Hematopoietic multipotent progenitor cell treated with erythropoietin and hydrocortisone succinate and interleukin-3 and kit ligand, for 17 days (in vitro differentiated cells): ENCODE measurements at places on chromosomes 3 and 15.

DNA sequence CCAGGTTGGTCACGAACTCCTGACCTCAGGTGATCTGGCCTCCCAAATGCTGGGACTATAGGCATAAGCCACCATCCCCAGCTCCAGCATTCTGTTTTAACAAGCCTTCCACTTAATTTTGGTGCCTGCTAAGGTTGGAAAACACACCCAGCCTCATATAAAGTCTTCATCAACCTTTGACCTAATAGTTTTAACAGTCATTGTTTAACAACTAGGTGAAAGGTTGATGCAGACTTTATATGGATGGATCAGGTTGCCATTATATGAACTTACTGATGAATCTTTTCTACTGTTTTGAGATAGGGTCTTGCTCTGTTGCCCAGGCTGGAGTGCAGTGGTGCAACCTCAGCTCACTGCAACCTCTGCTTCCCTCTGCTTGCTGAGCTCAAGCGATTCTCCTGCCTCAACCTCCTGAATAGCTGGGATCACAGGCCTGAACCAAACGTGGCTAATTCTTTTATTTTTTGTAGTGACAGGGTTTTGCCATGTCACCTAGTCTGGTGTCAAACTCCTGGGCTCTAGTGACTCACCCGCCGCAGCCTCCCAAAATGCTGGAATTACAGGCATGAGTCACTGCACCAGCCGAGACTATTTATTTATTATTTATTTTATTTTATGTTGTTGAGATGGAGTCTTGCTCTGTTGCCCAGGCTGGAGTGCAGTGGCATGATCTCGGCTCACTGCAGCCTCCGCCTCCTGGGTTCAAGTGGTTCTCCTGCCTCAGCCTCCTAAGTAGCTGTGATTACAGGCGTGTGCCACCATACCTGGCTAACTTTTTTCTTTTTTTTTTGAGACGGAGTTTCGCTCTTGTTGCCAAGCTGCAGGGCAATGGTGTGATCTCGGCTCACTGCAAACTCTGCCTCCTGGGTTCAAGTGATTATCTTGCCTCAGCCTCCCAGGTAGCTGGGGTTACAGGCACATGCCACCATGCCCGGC lies 3.1 kb upstream of the RPAP1 start:
- DNase-seq: no peak

DNA sequence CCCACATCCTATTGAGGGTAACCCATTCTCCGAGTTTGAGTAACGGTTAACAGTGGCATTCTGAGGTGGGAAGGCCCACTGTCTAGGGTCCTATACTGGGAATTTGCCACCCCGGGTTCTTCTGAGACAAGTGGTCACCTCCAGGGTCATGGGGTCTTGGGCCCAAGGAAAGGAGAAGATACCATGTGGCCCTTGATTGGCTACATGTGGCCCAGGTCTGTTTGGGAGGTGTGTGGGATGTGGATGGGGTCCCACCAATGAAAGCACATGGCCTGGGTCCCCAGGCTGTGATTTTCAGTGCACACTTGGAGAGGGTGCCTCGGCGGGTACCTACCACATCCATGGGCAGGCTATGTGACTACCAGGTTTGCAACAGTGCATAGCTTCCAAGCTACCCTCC lies 214.4 kb downstream of the UBE3A start:
- DNase-seq: no peak

DNA sequence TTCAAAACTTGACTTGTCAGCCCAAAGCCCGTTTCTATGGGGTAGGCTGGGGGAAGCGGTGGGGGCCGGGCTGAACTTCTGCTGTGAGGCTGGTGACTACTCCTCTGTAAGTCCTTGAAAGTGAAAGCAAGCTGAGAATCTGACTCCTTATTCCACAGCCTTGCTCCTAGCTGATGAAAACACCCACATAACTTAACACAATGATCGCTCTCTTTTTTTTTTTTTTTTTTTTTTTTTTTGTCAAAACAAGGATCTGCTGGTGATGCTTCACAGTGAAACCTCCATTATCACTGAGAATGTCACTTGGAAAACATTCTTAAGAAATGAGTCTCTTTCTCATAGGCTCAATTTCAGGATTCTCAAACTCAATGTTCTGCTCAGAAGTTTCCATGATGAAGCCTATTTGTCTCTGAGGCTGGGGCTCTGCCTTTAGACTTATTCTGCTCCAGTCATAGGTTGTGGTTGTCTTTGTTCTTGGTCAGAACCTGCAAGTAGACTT lies 31.4 kb upstream of the TKT start:
- DNase-seq: no peak

GRCh38 chr3:177110895-177111294 lies 86.4 kb downstream of the TBL1XR1 start:
- no peak for DNase-seq

DNA sequence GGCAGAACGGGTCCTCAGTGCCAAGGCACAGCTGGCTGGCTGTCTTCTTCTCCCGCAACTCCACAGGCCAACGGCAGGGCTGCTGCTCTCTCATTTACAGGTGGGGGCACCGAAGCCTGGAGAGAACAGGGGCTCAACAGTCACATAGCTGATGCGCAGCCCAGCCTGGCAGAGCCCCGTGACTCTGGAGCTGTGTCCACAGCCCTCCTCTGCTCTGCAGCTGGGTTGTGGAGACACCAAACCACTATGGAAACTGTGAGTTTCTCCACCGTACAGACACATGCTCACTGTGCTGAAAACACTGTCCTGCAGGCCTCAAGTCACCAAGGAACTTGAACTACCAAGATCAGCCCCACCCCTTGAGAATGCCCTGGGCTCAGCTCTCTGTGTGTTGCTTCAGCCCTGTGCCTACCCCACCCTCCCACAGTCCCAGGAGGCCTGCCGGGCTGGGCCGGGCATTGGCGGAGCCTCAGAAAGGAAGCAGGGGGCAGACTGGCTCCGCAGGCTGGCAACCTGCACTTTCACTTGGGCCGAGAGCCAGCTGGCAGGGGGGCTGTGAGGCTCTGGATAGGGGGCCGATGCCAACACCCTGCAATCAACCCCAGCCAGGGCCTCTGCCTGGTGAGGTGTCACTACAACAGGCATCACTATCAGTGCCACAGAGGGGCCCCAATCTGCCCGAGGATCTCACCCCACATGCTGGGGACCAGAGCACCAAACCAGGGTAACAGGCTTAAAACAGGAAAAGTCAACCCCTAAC lies 113.7 kb upstream of the RPL32 start:
- DNase-seq: peak; percentile 92

GRCh38 chr3:169104972-169105371 lies 558.5 kb downstream of the MECOM start:
- DNase-seq: no peak

DNA sequence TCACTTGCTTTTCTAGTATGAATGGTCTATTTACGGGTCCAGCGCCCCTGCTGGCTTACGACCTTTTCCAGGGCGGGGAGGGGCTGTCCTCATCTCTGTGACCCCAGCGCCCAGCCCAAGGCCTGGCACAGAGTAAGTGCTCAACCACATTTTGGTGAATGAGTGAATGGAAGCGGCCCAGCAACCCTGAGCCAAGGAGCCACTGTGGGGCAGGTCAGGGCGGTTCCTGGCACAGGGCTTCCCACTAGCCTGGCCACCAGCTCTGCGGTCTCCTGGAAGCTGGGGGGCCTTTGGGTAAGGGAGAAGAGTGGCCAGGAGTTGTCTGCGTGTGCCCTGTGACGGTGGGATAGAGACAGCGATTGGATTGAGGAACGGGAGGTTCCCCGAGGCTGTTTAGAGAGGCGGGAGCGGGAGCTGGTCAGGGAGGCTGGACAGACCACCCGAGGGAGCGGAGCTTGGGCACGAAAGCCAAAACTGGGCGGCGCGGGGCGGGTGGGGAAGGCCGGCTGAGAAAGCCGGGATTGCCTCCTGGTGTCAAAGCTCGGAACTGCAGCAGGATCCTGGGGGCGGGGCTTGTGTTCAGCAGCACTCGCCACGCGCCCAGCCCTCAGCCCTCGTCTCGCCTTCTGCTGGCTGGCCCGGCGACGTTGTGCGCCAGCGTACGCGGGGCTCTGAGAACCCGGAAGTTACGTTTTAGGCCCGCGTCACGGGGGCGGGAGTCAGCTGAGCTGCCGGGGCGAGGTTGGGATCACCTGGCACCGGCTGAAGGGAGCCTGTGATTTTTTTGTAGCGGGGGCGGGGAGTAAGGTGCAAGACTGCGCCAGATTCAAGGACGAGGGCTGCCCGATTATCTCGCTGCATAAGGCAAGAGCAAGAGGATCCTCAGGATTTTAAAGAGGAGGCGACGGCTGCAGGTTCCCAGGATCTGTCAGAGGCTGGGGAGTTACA lies at the start of gene VPS18:
TSS of gene VPS18 (plus strand) at position 718 of the 948 bp plus-strand sequence. CDS start 319 bp downstream, outside the sequence.
- DNase-seq: peak; percentile 97

GRCh38 chr15:66565741-66566144 lies at the start of gene LCTL:
Gene LCTL, minus strand, starts transcription at chr15:66565998. Its CDS starts 633 bp downstream, at chr15:66565365.
- DNase-seq: no peak

DNA sequence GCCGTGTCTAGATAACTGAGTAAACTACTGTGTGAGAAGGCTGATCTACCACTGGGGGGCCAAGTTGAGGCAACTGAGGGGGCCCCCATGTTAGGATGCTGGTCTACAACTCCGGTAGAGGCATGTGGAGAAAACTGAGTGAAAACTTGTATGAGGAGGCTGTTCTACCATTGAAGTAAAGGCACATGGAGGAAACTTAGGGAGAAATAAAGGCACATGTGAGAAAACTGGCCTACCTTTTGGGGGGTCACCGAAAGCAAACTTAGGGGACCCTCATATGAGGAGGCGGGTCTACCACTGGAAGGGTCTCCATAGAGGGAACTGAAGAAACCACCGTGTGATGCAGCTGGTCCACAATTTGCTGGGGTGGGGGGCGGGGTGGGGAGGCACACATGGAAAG lies 155.2 kb downstream of the FBLN2 start:
- DNase-seq: no peak

DNA sequence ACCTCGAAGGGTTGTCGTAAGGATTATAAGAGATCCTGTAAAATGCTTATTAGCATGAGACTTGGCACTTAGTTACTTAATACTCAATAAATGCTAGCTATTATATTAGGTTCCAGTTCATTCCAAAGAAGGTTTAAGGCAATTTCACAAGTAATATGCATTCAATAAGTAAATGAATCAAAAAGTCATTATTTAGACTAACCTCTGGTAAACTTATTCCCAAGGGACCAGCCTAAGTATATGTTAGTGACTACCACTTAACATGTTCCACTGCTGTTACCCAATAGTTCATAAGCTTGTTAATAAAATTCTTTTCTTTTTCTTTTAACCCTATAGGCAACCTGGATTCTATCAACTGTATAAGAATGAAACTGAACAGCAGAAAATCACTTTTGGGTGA lies 5.1 kb downstream of the PDCD10 start:
- peak; percentile 32 for DNase-seq
